HEK293T (cell line): ENCODE measurements at places on chromosomes 5 and 9.

DNA sequence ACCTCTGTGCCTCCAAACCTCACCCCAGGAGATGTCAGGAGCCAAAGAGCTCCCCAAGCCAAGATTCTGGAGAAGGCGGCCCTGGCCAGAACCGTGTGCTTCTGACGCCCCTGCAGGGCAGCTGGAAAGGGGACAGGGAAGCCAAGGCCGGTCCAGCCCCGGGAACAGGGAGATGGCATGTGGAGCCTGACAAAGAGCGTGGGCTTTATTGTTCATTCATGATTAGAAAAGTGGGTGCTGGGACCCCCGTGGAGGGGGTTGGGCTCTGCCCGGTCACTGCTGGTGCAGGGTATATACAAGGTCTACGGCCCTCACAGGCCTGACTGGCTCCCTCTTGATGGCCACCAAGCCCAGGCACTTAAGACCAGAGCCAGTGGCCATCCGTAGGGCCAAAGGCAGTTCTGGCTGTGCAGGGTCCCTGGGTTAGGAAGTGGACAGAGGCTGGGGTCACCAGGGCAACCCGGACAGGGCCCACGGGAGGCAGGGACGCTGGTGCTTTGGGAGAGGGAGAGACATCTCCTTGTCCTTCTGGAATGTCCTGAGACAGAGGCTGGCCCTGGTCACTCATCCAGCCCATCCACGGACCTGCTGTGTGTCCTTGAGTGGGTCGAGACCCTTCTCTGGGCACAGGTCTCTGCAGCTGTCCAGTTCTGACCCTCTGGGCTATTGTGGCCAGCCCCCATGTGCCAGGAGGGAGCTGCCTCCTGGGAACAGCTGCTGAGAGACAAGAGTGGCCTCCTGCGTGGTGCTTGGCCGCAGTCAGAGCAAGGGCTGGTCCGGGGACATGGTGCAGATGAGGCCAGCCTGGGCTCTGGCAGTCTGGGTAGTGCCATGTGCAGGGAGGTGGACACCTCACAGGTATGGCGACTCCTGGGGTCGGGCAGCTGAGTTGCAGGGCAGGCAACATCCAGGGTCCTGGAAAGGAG, 12.5 kb downstream of the NINJ1 start:
- no peak for DNase-seq

DNA sequence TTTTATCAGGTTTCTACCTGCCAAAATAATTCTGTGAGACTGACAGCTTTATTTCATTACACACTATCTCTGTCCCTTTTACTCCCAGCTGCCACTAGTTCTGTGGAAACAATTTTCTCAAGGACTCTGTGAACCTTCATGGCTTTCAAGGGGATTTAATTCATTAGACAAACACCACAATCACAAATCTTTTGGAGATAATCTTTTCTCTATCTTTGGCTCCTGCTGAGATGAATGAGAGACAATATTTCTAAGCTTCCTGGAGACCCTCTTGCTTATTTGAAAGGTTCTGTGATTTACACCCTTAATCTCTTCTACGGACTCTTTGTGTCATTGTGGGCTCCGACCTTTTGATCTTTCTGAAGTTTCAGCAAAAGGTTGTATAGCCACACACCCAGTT, 222.6 kb downstream of the PRDM9 start:
- DNase-seq, result no peak

- no peak for DNase-seq
Measured at GRCh38 chr5:131430794-131431193, 166.9 kb downstream of the CDC42SE2 start.

DNA sequence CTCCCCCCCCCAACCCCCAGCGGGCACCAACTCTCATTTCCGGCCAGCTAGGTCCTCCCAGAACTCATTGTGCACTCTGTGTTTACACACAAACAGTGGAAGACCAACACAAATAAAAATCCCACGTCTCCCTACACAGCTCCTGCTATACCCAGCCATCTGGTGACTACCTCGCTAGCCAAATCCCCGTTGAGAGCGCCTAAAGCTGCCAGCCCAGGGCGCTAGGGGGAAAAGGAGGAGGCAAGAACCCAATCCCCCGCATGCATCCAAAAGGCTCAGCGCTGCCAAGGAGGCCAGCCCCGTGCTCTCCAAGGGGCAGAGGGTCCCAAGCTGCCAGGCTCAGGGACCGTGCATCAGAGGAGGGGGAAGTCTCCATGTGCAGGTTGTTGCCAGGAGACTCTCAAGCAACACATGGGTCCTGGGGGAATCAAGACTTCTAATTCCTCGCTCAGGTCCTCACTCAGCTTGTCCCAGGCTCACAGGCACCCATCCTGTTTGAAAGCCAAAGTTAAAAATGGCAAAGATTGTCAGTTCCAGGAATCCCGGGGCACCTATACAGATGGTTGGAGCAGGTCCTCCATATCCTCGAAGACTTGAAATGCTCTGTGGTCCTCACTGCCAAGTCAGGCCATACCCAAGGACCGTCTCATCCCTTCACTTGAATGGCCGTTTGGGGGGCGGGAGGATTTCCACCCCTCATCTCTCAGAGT, 2.7 kb downstream of the ASTN2 start:
- no peak for DNase-seq

DNA sequence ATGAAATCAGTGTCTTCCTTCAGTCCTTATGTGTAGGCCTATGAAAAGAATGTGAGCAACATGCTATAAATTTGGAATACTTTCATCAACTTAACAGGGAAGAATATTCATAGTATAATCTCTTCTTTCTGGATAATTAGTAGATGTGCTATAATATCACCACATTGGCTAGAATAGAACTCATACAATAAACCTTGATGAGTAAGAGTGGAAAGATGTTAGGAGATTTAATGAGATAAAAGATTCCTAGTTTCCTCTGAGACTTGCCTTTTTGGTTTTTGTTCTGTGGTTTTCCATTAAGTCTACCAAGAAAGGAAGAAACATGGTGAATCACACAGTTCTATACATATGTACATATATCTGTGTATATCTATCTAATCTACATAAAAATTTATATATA, 301.8 kb upstream of the PRR16 start:
- DNase-seq, result no peak

DNA sequence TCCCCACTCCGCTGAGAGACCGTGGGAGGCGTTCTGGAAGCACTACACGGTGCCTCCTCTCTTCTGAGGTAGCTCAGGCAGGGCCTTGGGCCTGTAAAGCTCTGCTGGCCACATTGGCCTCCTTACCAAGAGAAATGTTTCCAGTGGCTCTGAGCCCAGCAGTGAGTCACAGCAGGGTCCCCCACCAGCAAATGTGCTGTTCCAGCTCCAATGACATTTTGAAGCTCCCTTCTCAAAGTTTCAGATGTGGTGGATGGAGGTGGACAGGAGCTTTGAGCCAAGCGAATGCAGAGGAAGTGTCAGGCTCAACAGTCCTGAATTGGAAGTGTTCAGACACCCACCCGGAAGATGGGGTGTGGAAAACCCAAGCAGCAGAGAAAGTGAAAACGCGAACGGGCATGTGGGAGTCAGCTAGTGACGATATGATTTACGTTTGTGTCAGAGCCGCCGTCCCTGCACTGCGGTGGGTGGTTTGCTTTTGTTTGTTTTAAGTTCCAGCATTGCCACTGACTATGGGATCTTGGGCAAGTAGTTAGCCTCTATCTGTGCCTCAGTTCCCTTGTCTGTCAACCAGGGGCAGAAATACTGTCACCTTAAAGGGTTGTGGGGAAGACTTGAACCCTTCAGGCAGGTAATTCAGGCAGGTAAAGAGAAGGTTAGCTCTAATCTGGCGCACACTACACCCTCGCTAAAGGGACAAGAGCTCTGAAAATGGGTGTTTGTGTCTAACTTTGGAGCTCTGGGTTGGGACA, 38.2 kb downstream of the C5orf15 start:
- DNase-seq, result no peak

DNA sequence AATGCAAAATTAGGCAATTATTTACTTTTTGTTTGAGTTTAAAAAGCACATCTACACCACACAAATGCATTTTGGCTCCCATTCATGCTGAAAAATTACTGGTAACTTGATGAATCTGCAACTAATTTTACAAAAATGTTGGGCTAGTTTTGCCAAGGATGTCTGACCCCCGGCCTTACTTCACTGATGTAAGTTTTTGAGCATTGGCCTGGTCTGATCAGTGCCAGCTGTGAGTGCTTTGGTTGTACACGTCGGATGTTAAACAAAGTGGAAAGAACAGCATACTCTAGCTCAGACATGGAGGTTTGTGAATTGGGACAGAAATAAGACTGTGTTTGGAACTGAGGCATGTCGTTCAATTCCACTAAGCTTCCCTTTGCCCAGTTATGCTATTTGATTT, 1044.2 kb downstream of the TLE4 start:
- no peak for DNase-seq

- no peak for DNase-seq
Measured at GRCh38 chr5:42756606-42757601, at the start of gene CCDC152. TSS of gene CCDC152 (plus strand) at chr5:42756818. CDS start at chr5:42759122, 2,304 bp downstream.

GRCh38 chr5:17340819-17341218, 123.4 kb downstream of the BASP1 start:
- no peak for DNase-seq

DNA sequence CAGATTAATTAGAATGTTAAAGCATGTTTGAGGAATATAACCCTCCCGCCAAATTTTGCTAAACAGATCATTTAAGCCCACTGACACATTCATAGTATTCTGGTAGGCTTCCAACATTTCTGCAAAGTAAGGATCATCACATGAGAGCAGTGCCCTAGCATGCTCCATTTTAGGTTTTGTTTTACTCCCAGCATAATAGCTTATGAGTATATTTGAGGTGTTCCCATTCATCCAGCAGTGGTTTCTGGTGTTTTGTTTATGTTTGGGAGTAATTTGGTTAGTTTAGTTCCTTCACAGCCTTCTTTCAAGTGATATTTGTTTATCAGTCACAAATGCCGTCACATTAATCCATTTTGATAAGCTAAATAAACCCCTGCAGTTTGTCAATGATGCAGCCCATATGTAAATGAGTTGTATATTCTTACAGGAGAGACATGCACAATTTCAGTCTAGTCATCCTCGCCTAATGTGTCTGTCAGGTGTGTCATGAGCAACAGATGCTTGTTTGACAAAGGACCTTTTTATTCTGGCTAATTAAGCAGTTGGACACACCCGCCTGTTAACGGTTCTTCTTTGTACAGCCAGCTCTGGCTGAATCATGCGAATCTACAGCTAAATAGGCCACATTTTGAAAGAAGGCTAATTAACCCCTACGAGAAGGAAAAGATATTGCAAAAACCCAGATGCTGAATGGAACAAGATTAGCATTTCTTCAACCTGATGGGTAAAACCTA, 124.4 kb downstream of the RFX3 start:
- DNase-seq, result no peak

DNA sequence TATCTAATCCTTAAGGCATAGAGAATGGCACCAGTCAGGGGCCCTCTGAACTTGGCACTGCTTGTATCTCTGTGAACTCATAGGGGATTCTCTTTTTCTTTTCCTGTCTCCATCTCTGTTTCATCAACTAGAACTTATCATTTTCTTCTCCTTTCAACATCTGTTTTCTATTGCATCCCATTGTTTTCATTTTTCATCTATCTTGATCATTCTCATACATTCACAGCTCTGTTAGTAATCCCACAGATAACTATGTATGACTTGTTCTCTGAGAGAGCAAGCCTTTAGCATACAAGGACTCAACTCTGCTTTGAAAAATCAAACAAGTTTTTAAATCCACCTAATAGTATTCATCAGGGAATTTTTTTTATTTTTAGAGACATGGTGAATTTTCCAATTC, 264.3 kb downstream of the ARRDC3 start:
- no peak for DNase-seq

DNA sequence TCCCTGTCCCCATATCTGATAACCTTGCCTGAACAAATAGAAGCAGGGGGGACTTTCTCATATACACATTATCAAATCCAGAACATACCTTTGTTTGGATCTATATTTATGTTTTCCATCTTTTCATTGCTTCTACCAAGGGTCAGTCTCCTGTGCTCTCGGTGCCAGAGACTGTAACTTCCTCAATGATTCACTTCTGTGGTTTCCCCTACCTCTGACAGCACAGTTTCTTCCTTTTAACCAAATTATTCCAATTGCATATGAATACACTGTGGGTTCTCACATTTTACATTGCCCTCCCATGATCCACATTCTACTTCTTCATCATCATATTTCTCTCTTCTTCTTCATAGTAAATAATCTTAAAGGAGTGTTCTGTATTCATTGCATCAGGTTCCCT, 32.2 kb downstream of the NMUR2 start:
- DNase-seq, result no peak

DNA sequence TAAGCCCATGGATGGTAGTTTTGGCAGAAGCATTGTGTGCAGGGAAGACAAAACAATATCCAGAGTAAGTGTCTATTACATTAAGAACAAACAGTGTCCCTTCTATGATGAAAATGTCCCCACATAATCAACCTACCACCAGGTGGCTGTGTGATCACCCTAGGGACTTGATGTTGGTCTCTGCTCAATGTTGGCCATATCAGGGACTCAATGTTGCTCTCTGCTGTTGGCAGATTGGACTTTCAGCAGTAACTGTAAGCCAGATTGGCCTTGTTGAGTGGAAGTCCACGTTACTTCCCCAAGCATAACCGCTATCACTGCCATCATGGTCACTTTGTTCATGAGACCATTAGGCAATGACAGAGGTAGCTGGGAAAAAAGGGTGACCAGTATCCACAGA, 52.8 kb upstream of the PRSS3 start:
- DNase-seq, result no peak

DNA sequence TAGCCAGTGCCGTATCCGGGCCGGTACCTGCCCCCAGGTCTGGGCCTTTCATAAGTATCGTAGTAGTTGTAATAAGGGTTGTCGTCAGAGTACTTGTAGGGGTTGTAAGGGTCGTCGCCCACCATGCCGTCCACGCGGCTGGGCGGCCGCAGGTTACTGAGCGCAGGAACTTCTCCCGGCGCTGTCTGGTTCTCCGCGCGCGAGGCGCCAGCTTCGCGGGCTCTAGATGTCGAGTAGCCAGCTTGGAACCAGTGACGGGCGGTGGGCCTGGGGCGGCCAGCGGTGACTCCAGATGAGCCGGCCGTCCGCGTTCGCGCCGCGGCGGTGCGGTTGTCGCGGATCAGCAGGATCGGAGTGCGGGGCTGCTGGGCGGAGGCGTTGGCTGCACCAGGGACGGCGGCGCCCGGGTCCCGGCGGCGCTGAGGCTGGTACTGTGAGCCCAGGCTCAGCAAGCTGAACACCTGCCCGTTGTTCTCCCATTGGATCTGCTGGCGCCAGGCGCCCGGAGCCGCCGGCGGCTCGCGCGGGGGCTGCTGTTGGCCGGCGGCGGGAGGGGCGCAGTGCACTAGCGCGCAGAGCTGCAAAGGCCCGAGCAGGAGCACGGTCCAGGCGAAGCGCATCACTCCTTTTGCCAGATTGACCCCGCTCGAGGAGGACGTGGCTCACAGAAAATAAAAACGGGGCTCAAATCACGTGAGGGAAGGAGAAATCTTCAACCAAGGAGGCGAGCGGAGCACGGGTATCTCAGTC, 518 bp downstream of the LOX start:
- DNase-seq, result peak; percentile 45

DNA sequence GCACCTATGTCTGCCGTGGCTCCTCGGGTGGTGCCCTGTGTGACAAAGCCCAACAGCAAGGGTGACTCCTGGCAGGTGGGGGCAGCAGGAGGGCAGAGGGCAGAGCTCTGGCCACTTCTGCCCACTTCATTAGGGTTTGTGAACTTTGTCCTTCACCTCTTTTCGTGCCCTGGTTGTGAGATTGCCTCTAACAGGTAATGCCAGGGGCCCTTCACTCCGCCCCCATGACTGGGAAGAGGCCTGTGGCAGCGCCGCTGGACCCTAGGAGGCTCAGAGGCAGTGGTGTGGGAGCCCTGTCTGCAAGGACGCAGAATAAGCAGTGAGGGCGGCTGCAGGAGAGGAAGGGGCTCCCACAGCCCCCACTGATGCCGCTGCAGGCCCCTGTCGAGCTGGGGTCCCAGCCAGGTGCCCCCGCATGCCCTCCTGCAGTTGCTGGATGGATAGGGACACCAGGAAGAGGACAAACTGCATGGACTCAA, 108.7 kb upstream of the LMX1B start:
- DNase-seq, result no peak

GRCh38 chr5:127577458-127577857, 60.0 kb downstream of the PRRC1 start:
- DNase-seq, result no peak
